ENCODE measurements at places on chromosomes 5 and 9. TPM values are rescaled to one million over a fixed set of nuclear protein-coding genes. Genes with fewer than 3 reads are reported as not detected.

- peak; percentile 5 for ATAC-seq
Measured at GRCh38 chr9:113589890-113590289, 126.4 kb downstream of the RGS3 start.

GRCh38 chr9:77926371-77926878, 105.2 kb downstream of the GNAQ start:
- peak; percentile 80 for ATAC-seq

- no peak for ATAC-seq
Measured at GRCh38 chr5:166083183-166083959, 2208.1 kb upstream of the WWC1 start.

- no peak for ATAC-seq
Measured at GRCh38 chr5:1013238-1013947, 4.8 kb downstream of the NKD2 start.

DNA sequence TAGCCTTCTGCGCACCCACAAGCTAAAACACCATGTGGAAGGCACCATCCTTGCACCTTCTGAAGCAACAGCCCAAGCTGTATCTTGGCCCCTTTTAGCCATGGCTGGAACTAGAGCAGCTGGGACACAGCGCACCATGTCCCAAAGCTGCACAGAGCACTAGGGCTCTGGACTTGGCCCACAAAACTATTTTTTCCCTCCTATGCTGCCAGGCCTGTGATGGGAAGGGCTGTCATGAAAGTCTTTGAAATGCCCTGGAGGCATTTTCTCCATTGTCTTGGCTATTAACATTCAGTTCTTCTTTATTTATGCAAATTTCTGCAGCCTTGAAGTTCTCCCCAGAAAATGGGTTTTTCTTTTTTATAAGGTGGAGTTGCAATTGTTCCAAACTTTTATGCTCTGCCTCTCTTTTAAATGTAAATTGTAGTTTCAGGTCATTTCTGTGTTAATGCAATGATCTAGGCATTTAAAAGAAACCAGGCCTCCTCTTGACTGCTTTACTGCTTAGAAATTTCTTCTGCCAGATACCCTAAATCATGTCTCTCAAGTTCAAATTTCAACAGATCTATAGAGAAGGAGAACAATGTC, 996.3 kb downstream of the TAF11L14 start:
- no peak for ATAC-seq

GRCh38 chr9:103867886-103868285, 226.2 kb upstream of the SMC2 start:
- ATAC-seq: no peak

DNA sequence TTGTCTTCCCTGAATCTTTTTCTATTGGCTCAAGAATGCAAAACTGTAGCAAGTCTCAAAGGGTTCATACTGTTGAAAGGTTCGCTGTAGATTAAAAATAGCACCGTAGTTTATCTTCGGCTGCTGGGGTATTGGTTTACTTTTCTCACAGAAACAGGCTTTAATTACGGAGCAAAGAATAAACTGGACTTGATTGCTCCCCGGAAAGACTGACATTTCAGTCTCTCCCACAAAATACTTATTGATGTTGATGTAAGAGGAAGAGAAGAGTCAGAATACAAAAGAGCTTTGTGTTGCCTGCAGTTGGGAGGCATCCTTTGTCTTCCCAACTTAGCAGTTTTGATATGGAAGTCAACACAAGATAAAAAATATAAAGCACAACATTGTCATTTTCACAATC, 183.9 kb upstream of the DMAC1 start:
- ATAC-seq: no peak

- no peak for ATAC-seq
Measured at GRCh38 chr5:65916636-65917035, 9.7 kb upstream of the ERBIN start.

SURF4 gene
- total RNA-seq: 315 TPM

COL27A1 gene
- 7.8 TPM for total RNA-seq

FGF18 gene
- total RNA-seq: 0.19 TPM

FOXD4L5 gene
- total RNA-seq: 0.13 TPM

GRCh38 chr5:53479590-53480415, 626 bp upstream of the FST start:
- peak; percentile 19 for ATAC-seq

DNA sequence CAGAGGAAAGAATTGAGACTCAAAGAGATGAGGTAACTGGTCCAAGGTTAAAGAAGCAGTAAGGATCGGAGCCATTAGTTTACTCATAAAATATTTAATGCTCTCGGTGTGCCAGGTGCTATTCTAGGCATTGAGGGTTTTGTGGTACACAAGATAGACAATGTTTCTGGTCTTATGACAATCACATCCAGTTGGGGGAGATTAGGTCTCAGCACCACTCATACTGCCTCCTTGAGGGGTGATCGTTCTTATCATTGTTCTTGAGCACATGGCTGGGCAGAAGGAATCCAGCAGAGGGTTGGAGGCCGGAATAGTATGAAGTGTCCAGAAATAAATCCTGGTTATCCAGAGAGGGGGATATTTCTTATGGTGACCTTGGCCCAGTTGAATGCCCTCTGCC, 40.7 kb upstream of the LCP2 start:
- no peak for ATAC-seq

Measured in activated T-helper 17 cell treated with anti-CD3 and anti-CD28 coated beads, Interleukin-2, amount 50 U/mL, for 72 hours (primary cell).